ENCODE measurements at places on chromosomes 7 and 10.

GRCh38 chr7:107998660-107999480 lies 4.1 kb downstream of the LAMB1 start:
- no peak for DNase-seq

GRCh38 chr7:48148311-48148710 lies 22.9 kb upstream of the ABCA13 start:
- no peak for DNase-seq

- DNase-seq: no peak
These were observed 571.1 kb downstream of the GRID1 start for GRCh38 chr10:85795460-85795859.

- DNase-seq: no peak
These were observed 206.5 kb upstream of the ZMIZ1 start for GRCh38 chr10:78862328-78862640.

GRCh38 chr7:69182596-69183467 lies 415.4 kb upstream of the AUTS2 start:
- no peak for DNase-seq

GRCh38 chr10:58453105-58453504 lies 59.6 kb upstream of the BICC1 start:
- no peak for DNase-seq

DNA sequence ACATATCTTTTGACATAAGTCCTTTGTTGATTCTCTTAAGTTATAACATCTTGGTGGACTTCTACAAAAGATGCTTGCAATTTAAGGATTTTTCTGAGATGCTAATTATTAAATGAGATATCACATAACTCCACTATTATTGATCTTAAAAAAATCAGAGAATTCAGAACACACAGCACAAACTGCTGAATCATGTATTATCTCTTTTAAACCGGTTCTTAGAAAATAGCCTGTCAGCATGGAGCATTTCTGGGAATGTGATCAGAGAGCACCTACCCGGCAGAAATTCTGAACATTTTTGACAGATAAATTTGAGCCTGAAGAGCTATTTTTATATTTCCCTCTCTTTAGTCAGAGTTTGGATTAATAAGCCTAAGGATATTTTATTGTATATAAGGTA lies 50.2 kb upstream of the PCLO start:
- DNase-seq: no peak

DNA sequence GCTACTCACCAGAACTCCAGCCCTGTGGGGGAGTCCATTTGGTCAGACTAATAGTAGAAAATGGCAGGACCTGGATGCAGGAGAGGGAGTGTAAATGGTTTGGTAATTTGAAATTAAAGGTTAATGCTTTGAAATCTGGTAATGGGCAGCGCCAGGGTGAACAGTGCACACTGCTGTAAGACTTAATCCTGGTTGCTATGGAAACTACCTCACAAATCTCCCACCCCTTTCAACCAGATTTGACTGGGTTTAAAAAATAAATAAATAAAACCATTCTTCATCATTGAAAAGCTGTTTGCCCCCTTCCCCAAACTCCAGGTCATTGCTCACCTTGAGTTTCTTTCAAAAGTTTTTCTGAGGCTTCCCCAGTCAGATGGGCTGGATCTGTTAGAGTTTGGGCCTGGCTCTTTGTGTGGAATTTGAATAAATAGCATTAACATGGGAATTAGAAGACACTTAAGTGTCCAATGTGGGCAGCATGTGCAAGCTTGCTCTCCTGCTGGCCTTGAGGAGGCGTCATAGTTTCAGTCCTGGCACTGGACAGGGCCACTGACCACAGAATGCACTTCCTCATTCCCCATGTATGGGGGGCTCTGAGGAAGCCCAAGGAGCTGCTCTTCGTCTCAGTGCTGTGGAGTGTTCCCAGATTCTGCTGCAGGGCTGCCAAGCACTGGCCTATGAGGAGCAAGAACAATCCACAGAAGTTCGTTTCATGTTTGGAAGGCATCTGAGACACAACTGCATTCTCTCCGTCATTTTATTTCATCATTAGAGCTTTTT lies 90.7 kb downstream of the LRRC4 start:
- no peak for DNase-seq

DNA sequence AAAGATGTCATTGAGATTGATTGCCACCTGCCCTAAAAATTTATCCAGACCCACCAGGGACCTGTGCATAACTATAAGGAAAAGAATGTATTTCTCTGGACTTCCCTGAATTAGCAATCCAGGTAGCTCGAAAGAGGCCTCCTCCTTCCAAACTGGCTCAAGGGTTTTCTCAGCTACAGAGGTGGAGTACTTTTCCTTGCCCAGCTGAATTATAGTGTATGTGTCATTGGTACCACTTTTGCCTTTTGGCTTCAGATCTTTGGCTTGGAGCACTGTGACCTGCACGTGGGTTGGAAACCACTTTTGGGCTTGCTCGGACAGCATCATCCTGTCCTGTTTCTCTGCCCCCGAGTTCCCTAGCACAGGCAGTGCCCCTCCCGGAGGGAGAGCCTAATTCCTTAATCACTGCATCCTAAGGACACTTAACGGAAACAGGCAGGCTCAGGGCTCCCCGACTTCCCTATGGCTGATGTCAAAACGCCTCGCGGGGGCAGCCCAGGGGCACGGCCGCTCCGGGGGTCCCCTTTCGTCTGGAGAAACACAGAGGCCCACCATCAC lies 825 bp downstream of the RAB11FIP2 start:
- DNase-seq: peak; percentile 44

DNA sequence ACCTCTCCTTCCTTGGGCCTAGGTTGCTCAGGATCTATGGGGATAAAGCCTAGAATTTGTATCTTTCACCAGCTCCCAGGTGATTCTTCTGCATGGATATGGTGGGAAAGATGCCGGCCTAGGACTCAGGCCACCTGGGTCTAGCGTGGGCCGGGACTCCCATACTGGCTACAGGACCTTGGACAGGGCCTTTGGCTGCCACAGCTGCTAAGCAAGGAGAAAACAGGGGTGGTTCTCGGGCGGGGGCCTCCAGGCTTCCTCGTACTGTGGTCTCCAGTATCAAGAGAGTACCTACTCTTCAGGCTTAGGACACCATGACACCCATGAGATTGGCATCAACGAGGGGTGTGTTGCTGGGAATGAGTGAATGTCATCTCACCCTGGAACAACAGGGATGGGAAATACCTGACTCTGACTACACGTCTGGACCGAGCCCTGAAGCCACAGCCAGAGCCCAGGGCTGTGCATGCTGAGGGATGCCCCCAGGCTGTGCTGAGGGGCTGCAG lies 120.3 kb upstream of the ADAM12 start:
- no peak for DNase-seq

DNA sequence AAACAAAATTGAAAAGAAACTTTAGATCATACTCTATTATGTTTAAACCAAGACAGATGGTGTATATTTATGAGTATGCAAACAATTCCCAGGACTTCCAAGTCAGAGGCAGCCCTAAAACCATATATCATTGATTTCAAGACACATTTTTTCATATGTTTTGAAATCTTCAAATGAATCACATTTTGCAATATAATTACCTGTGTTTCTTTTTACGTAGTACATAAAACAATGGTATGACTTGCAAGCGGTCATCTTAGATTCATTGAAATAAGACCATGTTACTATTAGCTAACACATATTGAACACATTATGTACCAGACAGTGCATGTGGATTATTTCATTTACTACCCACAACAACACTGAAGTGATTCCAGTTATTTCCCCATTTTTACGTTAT lies 14.9 kb downstream of the SMURF1 start:
- peak; percentile 56 for DNase-seq

DNA sequence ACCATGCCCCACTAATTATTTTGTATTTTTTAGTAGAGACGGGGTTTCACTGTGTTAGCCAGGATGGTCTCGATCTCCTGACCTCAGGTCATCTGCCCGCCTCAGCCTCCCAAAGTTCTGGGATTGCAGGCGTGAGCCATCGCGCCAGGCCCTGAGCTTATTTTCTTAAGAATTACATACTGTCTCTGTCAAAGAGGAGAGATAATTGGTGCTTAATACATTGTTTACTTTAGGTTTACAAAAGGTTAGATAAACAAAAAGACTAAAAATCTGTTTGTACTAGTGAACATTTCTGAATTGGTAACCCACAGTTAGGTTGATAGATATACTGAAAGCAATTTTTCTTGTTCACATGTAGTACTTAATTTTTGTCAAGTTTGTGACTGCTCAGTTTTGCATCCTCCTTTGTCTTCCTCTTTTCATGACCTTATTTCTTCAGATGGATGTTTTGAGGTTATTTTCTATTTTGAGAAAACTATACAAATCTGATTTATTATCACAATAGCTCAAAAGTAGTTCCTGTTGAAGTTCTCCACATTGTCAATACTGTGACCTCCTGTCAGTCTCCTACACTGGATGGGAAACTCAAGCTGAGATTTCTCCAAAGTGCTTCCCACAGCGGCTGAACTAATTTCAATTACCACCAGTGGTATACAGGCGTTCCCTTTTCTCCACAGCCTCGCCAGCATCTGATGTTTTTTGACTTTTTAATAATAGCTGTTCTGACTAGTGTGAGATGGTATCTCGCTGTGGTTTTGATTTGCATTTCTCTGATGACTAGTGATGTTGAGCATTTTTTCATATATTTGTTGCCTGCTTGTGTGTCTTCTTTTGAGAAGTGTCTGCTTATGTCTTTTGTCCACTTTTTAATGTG lies 22.5 kb downstream of the HHEX start:
- peak; percentile 57 for DNase-seq

DNA sequence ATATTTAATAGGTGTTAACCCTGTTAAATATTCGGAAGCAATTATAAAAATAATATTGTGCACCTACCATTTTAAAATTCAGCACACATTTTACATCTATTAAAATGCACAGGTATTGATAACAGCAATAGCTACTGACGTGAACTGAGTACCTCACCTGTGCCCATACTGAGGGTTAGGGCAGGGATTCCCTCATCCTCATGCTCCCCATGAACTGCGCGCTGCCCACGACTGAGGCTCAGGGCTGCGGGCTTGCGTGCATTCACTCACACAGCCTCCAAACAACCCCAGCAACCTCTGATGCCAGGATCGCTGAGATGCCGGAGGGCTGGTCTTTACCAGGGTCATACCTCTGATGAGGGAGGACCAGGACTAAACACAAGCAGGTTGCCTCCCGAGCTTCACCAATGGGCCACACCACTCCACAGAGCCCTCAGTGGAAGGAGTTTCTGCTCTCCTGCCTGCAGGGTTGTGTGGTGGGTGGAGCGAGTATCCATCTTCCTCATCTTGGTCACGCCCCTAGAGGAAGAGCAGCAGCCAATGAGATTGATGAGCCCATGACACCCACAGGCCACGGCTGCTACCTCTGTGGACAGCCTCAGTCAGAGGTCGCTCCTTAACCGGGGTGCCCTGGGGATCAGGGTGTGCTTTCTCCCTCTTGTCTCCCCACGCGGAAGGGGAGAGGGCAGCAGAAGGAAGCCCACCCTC lies 478.3 kb downstream of the TNS3 start:
- DNase-seq: no peak

GRCh38 chr7:151238924-151239836 lies 6.9 kb downstream of the CHPF2 start:
- DNase-seq: no peak

DNA sequence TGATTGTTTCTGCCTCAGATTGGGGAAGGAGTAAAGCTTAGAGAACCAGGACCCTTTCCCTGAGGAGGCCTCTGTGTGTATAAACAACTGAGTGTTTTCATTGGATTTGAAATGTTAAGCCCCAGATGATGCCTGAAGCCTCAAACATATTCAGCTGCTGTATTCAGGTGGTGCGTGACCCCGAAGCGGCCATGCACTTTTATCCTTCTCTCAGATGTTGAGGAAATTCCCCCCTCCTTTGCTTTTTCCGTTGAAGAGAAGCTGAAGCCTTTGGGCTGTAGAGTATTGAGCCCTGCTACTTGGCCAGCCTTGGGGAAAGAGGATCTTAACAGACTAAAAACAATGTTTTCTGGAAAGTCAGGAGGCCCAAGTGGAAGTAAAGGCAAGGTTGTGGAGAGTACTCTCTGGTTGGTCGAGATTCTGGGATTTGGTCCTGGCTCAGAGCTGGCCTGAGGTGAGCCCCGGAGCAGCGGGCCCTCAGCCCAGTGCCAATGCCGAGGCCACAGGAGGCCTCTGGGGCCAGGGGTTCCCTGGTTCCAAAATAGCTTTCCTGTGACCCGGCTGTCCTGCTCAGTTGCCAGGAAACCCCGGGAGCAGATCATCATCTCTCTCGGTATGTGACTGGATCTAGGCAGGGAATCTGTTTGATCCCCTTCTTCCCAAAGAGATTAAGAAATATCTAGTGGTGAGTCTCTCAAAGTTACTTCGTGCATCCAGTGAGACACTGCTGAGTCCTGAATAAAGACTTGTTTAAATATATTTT lies 22.5 kb downstream of the FKBP6 start:
- no peak for DNase-seq

- no peak for DNase-seq
These were observed 4.6 kb downstream of the STEAP2 start for GRCh38 chr7:90216080-90216674.

GRCh38 chr7:48213226-48213625 lies 42.0 kb downstream of the ABCA13 start:
- DNase-seq: no peak

GRCh38 chr10:84088626-84089025 lies 50.7 kb upstream of the GHITM start:
- DNase-seq: no peak

GRCh38 chr7:149859876-149860275 lies 13.9 kb upstream of the ATP6V0E2 start:
- no peak for DNase-seq

GRCh38 chr7:26507108-26507987 lies 215.7 kb downstream of the SNX10 start:
- DNase-seq: no peak

DNA sequence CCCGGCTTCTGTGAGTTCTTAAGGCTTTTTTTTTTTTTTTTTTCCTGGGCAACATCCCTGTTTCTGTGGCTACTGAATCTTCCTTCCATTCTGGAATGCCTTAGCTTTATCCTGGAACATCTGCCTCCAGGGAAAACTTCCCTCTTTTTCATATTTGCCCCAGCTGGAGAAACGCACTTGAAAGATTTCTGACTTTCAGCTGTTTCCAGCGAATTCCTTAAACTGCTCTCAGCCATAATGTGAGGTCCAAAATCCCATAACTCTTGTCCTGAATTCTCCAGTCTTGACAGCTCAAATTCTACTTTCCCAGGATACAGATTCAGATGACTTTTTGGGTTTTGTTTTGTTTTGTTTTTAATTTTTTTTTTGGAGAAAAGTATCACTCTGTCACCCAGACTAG lies 263.6 kb upstream of the AUTS2 start:
- DNase-seq: no peak

DNA sequence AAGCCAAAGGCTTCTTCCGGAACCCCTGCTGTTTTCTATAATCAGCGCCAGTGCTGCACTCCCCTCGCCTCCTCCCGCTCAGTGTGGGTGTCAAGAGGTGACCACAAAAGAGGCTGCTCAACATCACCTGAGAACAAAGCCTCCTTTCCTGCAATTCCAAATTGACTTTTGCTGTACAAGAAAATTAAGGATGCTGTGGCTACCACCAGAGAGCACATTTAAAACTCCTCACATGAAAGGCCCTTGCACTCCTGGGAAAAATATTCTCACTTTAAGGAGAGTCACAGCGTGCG lies 96.4 kb downstream of the HIPK2 start:
- no peak for DNase-seq

All from fibroblast of villous mesenchyme (primary cell).